Esophagus muscularis mucosa (tissue), 4 donors: ENCODE measurements at places on chromosomes 2 and 18. TPM values are rescaled to one million over a fixed set of nuclear protein-coding genes. Genes with fewer than 3 reads are reported as not detected.
A peak's percentile ranks its signal among the peaks of the same experiment; 100 is the strongest.

DNA sequence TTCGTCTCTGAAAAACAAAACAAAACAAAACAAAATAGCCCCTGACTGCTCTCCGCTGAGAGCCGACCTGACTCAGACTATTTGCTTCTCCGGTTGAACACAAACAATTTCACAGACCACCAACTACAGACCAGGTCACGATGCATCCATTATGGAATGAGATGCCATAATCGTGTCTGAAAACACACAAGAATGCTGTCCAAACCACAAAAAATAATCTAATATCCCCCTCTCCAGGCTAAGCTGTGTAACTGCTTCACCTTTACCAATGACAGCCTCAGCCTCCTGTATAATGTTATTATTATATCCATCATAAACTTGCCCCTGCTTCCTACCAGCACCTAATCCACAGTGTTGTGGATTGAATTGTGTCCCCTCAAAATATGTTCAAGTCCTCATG is 114.7 kb downstream of the DNAH6 start:
- DNase-seq, result no peak
- H3K27me3 ChIP-seq, result no peaks in the 10 kb centered on the region
- H3K4me3 ChIP-seq, result no peak overlapping the region
- H3K36me3 ChIP-seq, result no peaks in the 10 kb centered on the region

DNA sequence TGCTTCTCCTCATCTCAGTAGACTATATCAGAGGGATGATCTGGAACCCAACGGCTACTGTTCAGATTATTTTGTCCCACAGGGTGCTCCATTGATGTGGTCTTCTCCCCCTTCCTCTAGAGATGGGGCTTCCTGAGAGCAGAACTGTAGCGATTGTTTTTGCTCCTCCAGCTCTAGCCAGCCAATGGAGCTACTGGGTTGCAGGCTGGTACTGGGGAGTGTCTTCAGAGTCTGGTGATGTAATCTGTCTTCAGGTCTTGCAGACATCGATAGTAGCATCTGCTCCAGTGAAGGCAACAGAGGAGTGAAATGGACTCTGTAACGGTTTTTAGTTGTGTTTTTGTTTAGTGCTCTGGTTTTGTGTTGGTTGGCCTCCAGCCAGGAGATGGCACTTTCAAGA is 621.9 kb downstream of the RNF144A start:
- H3K36me3 ChIP-seq, result no peaks in the 10 kb centered on the region
- H3K27ac ChIP-seq, result no peak overlapping the region
- DNase-seq, result no peak
- no peaks in the 10 kb centered on the region for H3K4me1 ChIP-seq
- no peak overlapping the region for H3K4me3 ChIP-seq

Gene POTEF
- not detected for total RNA-seq

GRCh38 chr18:75074196-75075015 is 134.5 kb downstream of the PTGR3 start:
- no peak overlapping the region for H3K4me3 ChIP-seq
- no peak overlapping the region for H3K27ac ChIP-seq
- H3K4me1 ChIP-seq, result peaks cover 8% of the 10 kb centered on the region
- peak; percentile 78 for DNase-seq

DNA sequence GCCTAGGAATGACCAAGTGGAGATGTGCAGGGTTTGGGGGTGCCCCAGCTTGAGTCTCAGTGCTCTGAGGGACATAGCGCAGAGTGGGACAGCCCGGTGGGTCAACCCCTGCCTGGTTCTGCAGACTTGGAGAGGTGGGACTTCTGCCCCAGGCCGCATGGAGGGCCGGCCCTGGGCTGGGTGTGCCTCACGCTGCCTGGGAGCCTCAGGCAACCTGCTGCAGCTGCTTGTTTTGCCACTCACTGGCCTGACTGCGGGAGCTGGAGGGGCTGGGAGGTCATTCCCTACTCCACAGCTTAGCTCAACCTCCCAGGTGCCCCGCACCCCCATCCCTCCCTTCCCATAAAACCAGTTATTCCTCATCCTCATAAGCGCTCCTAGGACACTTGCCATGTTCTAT is 33.1 kb downstream of the ODC1 start:
- peaks cover 8% of the 10 kb centered on the region for H3K36me3 ChIP-seq
- H3K27ac ChIP-seq, result no peak overlapping the region
- no peak overlapping the region for H3K4me3 ChIP-seq
- H3K4me1 ChIP-seq, result peaks cover 7% of the 10 kb centered on the region

DNA sequence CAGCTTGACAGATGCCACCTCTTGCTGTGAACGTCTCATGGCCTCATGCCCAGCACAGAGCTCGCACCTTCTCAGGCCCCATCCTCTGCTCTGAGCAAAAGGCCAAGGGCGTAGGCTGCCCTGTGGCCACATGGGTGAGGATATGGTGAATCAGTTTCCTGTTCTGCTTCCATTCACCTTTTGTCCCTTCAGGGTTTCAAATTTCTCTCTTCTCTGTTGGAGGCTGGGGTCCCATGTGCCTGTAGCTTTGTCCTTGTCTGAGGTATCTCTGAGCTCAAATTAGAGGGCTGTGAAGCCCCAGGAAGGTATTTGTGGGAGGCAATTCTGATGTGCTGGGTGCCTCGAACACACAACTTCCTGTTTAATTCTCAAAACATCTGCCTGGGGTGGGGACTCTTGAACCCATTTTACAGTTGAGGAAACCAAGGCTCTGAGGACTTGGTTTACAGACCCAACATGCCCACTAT is 29.0 kb downstream of the ZAP70 start:
- H3K27ac ChIP-seq, result no peak overlapping the region
- no peaks in the 10 kb centered on the region for H3K27me3 ChIP-seq
- no peaks in the 10 kb centered on the region for H3K36me3 ChIP-seq
- H3K4me3 ChIP-seq, result no peak overlapping the region
- peaks cover 12% of the 10 kb centered on the region for H3K4me1 ChIP-seq

Gene POTEC
- not detected for total RNA-seq

DNA sequence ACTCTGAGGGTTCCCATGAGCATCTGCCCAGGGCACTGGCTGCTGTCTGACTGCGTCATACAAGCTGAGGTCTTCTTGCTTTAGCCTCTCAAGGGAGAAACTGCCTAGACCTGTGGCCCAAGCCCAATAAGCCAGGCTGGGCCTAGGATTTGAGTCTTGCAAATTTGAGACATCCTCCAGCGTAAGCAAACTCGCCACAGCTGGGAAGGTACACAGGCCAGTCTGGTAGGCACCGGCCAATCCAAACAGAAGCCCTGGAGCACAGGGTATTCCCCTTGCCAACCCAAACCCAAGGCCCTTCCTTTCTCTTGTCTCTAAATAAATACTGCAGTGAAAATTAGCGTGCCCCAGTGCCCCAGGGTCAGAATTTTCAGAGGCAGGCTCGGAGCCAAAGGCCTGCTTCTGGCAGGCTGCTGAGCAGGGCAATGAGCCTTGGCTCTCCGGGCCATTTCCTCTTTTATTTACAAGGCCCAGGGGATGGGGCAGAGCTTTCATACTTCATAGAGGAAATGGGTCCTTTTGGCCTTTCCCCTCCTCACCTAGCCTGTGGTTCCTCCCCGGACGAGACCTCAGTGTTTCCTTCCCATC is 33.3 kb downstream of the POLR1A start:
- peaks cover 13% of the 10 kb centered on the region for H3K4me1 ChIP-seq
- H3K36me3 ChIP-seq, result peaks cover 50% of the 10 kb centered on the region
- DNase-seq, result no peak
- H3K27ac ChIP-seq, result peak overlapping the region; percentile 61
- H3K27me3 ChIP-seq, result no peaks in the 10 kb centered on the region

DNA sequence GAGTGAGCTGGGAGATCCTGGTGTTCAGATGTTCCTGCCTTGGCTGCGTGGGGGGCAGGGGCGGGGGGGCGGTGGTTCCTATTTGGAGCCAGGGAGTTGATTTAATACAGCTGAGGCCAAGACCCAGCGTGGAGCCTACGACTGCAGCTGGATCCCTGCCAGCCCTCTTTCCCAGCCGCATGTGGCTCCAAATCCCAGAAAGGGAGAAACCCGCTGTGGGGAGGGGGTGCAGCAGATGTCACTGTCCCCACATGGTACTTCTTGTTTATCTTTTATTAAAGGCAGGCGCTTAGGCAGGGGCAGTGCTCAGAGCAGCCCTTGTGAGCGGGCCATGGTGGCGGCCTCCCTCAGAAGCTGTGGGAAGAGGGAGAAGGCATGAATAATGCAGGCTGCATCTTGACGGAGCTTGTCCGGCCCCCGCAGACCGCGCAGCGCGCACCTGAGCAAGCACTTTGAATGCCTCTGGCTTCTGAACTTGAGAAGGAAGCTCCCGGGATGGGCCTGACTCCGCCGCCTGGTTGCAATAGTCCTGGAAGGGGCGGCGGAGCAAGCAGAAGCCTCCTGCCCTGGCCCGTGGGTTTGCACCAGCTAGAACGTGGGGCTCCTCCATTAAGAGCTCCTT is 112.1 kb downstream of the GLI2 start:
- peaks cover 24% of the 10 kb centered on the region for H3K4me1 ChIP-seq
- H3K27me3 ChIP-seq, result no peaks in the 10 kb centered on the region
- no peak overlapping the region for H3K4me3 ChIP-seq
- no peaks in the 10 kb centered on the region for H3K36me3 ChIP-seq

Gene RGPD8
- 14.7 TPM for total RNA-seq

GRCh38 chr2:113070606-113070975 is 2.8 kb downstream of the IL1F10 start:
- H3K27ac ChIP-seq, result no peak overlapping the region
- DNase-seq, result no peak
- peaks cover 4% of the 10 kb centered on the region for H3K27me3 ChIP-seq

Gene ERMN
- under 0.01 TPM for total RNA-seq

DNA sequence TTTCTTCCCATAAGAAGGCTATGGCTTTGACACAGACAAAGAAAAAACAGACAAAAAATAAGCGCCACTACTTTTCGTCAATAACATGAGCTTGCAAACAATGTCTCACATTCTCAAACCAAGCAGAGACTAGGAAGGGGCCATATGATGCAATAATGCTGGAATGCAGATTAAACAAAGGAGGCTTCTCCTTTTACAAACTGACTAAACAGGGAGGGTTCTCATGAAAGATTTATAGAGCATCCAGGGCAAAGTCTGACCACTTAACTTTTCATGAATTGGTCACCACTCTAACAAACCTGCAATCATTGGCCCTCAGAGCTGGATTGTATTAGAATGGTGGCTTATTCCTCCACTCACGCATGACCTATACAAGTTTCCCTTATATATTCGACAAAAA is 663.3 kb upstream of the CHAC2 start:
- no peaks in the 10 kb centered on the region for H3K27me3 ChIP-seq
- no peaks in the 10 kb centered on the region for H3K36me3 ChIP-seq
- H3K4me3 ChIP-seq, result no peak overlapping the region
- no peak overlapping the region for H3K27ac ChIP-seq

- H3K27ac ChIP-seq, result no peak overlapping the region
- no peaks in the 10 kb centered on the region for H3K27me3 ChIP-seq
Observed at GRCh38 chr2:105636109-105636740, 108.5 kb upstream of the NCK2 start.

DNA sequence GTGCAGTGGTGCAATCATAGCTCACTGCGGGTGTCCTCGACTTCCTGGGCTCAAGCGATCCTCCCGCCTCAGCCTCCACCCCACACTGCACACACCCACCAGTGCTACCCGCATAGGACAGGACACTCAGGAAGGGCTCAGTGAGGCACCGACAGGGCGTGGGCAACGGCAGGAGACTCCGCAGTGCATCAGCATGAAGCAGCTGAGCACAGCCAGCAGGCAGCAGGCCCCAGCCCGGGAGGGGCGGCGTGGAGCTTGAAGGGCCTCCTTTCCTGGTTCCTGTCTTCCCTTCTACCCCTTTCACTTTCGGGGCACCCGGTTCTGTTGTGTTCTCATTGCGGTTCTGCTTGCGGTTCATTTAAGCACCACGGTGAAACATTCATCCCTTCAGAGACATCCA is 89.8 kb downstream of the ZNF516 start:
- H3K27me3 ChIP-seq, result no peaks in the 10 kb centered on the region
- peaks cover 6% of the 10 kb centered on the region for H3K4me1 ChIP-seq
- no peak overlapping the region for H3K27ac ChIP-seq
- DNase-seq, result no peak

GRCh38 chr2:10304458-10305253 is 2.0 kb downstream of the HPCAL1 start:
- DNase-seq, result no peak
- H3K4me1 ChIP-seq, result peaks cover 46% of the 10 kb centered on the region
- H3K4me3 ChIP-seq, result peak overlapping the region; percentile 90
- H3K27me3 ChIP-seq, result no peaks in the 10 kb centered on the region

DNA sequence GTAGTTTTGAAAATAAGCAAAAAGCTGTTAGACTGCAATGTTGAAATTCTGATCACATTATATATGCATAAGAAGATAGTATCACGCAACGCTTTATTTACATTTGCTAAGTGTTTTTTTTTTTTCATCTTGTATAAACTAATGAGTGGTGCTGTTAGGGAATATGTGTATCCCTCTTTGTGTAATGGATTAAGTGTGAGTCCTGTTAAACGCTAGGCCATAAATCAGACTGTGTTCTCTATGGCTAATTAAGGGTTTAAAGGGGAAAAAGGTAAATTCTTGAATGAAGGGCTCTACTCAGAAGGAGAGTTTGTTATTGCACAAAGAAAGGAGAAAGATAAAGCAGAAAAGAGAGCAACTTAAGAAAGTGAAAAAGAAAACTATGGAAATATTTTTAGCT is 4.8 kb upstream of the ASXL3 start:
- H3K27me3 ChIP-seq, result no peaks in the 10 kb centered on the region
- H3K4me1 ChIP-seq, result peaks cover 15% of the 10 kb centered on the region
- H3K36me3 ChIP-seq, result no peaks in the 10 kb centered on the region
- no peak for DNase-seq

Gene PID1
- 48.2 TPM for total RNA-seq

Gene SERPINB4
- total RNA-seq, result not detected

Gene ACMSD
- not detected for total RNA-seq

Gene CCDC150
- 0.58 TPM for total RNA-seq

- no peak overlapping the region for H3K27ac ChIP-seq
- no peak for DNase-seq
- H3K27me3 ChIP-seq, result no peaks in the 10 kb centered on the region
- no peak overlapping the region for H3K4me3 ChIP-seq
Observed at GRCh38 chr2:172976116-172976515, 99.5 kb upstream of the MAP3K20 start.

DNA sequence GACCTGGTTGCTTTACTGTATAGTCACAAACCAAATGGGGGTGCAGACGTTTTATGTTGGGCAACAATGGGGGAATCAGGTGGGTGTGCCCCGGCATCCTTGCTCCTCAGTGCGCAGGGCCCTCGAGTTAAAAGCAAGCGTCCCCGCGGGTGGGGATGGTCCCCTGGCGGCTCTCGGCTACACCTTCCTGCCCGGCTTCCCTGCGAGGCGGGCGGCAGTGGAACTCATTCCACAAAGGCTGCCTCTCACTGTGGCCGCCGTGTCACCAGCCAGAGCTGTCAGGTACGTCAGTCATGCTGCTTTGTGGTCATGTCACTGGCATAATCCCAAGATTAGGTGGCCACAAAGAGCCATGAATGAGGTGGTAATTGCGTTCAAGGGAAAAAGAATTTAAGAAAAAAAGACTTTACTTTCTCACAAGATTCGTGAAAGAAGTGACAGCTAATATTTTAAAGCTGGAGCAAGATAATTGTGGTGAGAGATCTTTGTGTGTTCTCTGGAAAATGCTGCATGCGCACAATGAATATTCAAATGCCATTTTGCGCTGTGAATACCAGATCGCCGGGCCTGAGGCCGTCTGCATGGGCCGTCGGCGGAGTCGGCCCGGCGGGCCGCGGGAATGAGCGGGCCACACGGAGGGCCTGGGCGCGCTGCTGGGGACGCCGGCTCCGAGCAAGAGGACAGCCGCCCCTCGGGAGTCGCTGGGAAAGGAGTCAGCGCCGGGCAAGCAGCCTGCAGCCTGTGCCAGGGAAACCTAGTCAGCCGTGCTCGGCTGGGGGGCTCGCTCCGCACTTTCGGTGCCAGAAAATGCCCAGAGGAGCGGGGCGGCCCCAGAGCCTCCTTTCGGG is 82.3 kb upstream of the LDLRAD4 start:
- peaks cover 17% of the 10 kb centered on the region for H3K4me1 ChIP-seq
- no peaks in the 10 kb centered on the region for H3K36me3 ChIP-seq
- peak overlapping the region; percentile 69 for H3K4me3 ChIP-seq
- no peaks in the 10 kb centered on the region for H3K27me3 ChIP-seq

Gene SIX2
- 1.9 TPM for total RNA-seq

Gene ERFE
- not detected for total RNA-seq

GRCh38 chr2:68762100-68762499 is 27.5 kb downstream of the ARHGAP25 start:
- no peak overlapping the region for H3K4me3 ChIP-seq
- no peaks in the 10 kb centered on the region for H3K36me3 ChIP-seq
